ENCODE measurements at places on chromosomes 3 and 15.
A peak's percentile ranks its signal among the peaks of the same experiment; 100 is the strongest.

DNA sequence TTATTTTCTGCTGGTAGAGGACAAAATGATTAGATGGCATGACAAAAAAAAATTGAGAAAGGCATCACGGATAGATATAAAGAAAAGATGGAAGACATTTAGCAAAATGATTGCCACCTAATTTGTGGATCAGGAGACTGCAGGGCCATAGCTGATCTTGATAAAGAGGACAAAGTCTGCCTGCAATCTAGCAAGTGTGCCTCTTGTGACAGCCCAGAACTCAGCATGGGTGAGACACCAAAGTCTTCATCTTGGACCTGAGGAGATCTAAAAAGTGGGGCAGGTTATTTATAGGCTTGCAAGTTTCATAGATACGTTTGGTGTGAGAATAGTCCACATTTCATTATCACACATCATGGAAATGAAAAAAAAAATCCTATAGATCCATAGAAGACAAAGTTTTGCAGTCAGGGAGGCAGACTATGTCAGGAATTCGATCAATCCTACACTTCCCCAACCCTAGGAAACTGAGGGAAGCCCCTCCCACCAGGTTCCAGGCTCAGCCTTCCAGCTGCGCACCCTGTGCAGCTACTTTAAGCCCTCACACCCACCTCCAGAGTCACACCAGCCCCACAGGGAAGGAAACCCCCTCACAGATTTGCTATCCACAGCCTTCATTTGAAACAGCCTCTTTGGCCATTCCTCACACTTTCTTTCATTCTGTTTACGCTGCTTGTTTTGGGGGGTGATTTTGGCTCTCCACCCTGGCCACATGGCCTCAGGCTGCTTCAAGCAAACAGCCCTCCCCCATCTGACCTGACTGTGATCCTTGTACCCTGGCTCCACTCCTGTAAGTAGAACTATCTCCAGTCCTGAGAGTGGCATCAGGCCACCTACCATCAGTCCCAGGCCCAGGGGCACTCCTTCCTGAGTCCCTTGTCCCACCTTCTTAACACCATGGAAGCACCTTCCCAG lies 28.1 kb upstream of the KLHL6 start:
- DNase-seq, result no peak

DNA sequence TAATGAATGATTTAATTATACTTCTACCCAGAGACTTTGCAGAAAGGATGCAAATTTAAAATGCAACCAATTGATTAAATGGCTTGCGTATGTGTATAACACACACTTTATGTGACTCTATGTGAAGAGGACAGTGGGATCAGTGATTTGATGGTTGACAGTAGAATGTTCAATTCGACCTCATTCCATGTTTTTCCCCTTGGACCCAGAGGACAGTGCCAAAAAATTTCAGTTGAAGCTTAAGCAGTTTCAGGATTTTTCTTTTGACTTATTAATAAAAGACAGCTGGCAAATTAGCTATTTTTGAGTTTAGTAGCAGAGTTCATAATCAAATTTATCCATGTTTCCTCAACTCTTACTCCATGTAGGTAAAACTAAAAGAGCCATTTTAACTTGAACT lies 742.4 kb upstream of the NR2F2 start:
- no peak for DNase-seq

GRCh38 chr3:177460047-177460446 lies 262.8 kb upstream of the TBL1XR1 start:
- DNase-seq, result no peak

DNA sequence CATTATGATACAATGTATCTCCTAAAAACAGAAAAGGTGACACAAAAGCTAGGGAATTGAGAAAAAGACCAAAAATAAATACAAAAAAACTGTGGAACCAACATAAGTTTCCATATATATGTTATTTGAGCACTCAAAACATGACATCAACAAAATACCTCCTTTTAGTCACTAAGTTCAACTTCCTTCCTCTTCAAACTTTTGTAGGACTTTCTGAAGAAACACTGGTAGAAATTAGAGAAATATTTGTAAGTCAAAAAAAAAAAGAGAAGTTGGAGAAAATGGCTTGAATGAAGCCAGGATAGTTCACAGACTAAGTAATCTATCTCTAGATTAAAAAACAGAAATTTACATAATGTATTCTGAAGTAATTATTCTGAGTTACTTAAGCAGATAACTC lies 208.4 kb upstream of the ALCAM start:
- DNase-seq, result no peak

DNA sequence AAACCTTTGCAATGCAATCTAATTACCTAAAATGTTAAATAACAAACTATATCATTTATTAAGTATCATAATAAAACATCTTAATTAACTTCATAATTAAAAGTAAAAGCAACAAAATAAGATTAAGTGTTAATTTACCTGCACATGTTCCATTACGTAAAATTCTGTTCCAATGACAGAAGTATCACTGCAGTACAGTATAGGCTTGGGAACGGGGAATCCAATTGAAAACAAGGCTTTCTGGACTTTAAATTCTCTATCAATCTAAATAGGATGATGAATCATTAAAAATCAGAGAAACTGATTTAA lies 17.1 kb downstream of the ACAD11 start:
- DNase-seq, result no peak

- no peak for DNase-seq
These were observed 42.3 kb upstream of the ADPGK start for GRCh38 chr15:72825829-72826228.

DNA sequence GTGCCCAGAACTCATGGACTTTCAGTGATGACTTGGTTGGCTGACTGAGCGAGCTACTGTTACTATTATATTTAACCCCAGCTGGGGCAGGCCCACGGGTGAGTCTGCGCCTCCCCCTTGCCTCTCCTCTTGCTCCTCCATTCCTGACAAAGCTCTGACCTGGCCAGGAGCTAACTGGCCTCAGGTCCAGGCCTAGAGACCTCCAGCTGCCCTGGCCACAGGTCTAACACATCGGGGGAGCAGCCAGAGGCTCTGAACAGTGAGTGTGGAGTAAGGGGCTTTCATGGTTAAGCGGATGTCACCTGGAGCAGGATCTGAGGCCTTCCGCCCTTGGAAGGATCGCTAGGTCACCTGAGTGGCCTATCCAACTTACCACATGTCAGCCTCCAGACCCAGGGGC lies 96.3 kb upstream of the HERC1 start:
- DNase-seq, result no peak

GRCh38 chr3:18838758-18839157 lies 309.6 kb upstream of the KCNH8 start:
- no peak for DNase-seq

- DNase-seq, result no peak
These were observed 9.8 kb downstream of the TMEM108 start for GRCh38 chr3:133047980-133048379.

- no peak for DNase-seq
These were observed 132.6 kb upstream of the LRRN1 start for GRCh38 chr3:3666664-3667063.

GRCh38 chr15:70264014-70264582 lies 166.4 kb upstream of the TLE3 start:
- peak; percentile 9 for DNase-seq

DNA sequence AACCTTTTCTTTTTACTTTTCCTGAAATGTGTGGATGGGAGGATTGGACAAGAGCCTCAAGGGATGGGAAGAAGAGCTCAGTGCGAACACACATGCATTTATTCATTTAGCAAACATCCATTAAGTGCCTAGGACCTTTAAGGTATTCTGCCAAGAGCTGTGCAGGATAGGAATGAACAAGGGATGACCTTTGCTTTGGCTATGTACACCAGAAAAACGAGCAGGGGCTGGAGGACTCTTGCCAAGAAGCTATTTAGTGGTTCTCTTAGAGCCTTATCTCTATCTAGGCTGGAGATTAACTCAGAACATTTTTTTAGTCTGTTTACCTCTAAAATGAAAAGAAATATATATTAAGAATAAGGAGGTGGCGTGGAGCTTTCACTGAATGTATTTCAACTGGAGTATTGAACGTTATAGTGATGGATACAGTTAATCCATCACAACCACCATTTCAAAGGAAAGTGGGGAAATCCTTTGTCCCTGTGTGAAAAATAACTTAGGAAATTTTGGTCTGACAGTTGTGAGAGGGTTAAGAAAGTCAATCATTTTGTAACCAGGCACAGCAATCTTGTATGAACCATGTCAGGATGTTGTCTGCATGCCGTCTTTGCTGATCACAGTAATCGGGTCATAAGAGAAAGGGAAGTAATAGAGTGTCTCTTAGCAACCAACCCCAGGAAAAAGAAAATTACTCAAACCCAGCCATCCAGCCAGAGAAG lies 279.0 kb downstream of the LPP start:
- DNase-seq, result no peak

DNA sequence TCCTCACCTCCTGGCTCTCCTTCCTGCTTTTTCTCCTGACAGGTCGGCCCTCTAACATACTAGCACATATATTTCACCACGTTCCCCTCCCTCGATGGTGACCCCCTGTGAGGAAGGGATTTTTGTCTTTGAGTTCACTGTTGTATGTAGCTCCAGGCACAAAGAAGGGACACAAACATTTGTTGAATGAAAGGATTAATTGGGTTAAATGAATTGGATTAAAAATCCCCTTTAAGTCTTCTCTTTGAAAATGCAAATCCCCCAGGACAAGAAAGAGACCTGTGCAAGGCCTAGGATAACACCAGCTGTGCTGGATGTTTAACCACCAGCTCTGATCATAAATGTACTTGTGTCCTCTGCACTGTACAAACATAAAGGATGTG lies 3.3 kb downstream of the CALML4 start:
- DNase-seq, result no peak

DNA sequence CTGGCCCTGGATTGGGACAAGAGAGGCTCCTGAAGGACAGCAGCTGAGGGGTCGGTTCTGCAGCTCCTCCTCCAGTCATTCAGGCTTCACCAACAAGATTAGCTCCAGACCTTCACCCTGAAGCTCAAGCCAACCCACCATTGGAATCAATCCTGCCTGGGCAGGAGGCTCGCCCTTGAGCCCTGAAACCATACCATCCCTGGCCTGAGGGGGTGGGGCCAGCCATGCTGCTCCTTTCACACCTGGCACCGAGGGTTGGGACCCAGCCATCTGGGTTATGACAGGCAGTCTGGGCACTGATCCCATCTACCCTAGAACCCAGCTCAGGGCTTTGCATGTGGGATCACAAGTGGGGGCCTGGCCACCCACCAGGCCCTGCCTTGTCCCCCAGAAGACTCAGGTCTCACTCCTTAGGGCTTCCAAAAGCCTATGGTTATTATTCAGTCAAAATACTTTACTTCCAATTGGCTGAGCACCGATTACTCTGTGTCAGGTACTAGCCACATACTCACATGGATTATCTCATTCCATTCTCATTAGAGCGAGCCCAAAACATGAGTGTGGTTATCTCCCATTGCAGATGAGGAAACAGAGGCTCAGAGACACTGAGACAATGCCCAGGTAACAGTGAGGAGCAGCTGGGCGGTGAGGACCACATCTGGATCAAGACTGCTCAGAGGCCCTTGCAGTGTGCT lies 3.1 kb downstream of the ABHD14B start:
- no peak for DNase-seq

- DNase-seq, result no peak
These were observed 12.8 kb downstream of the MYZAP start for GRCh38 chr15:57604507-57604906.

- DNase-seq, result no peak
These were observed 149.9 kb downstream of the ARPP21 start for GRCh38 chr3:35789042-35789831.

DNA sequence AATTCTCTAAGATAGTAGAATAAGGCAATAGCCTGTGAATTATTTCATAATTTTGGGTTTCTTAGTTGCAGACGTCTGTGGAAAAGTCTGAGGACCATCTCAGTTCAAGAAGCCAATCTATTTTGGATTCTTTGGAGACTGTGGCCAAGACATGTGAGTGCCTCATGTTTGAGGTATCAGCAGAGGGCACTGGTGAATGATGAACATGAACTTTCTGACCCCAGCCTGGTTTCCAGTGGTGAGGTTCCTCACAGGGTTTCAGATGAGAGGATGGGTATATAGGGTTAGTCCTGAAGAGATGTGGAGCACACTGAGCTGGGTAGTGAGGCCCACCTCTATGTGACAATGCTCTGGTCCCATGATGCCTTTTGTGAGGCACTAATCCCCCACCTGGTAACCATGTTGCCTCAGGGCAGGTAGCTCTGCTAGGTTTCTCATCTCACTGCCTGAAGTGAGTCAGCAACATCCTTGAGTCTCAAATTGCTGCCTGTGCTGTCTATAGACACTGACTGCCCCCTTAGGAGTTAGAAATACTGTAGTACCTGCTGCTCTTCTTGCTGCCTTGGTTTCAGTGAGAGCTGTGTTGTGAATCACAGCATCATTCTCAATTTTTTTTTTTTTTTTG lies 32.3 kb downstream of the C3orf62 start:
- no peak for DNase-seq

- DNase-seq, result no peak
These were observed 8.4 kb downstream of the TMOD3 start for GRCh38 chr15:51837792-51838251.

GRCh38 chr3:59862686-59863085 lies 812.9 kb upstream of the CFAP20DC start:
- DNase-seq, result peak; percentile 36

DNA sequence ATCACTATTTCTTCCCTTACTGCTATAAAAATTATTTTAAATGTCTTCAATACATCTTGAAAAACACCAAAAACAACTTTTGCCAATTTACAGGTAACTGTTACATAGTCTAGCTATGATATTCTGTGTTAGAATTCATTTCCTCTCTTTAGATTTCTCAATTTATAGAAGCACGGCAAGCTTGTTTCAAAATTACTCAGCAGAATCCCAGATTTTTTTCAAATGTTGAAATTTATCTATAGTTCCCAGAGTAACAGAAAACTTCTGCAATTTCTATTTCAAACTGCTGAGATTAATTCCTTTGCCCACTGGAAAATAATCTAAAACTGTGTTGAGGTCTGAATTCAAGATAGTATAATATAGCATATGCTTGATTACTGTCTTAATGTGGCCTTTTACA lies 41.2 kb downstream of the CCPG1 start:
- no peak for DNase-seq

All from HCEC 1CT (cell line).